ENCODE measurements at places on chromosomes 11 and 22.

DNA sequence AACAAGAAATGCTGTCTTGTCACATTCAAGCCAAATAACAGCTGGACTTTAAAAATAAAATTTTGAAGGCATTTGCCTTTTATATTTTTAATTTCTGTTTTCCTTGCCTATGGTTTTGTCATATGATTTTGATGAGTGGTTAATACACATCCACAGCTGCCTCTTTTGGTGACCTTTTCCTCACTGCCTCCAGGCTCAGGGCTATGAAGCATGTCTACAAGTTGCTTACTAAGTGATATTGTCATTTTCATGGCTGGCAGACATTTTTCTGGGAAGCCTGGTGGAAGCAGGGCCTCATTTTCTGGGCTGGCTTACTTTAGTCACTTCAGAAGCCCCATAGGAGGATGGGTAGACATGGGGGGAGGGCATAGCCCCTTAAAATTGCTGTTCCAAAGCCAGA, 344.9 kb downstream of the SOX6 start:
- DNase-seq: no peak

DNA sequence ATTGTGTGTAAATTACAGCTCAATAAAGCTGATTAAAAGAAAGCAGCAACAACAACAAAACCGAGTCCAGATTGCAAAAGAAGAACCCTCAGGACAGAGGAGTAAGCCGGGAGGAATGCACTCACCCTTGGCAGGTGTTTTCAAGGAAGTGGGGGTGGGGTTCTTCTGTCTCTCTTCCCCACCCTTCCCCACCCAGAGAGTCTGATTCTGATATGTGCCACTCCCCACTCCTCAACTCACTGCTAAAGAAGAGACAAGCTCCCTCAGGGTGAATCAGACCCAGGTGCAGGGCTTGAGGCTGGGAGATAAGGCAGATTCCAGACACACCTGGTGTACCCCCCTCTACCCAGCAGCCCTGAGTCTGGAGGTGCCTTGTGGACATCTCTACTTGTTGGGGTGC, 38.4 kb upstream of the PHF21A start:
- DNase-seq: no peak

- no peak for DNase-seq
These were observed 49.0 kb downstream of the RPUSD4 start for GRCh38 chr11:126162306-126163030.

DNA sequence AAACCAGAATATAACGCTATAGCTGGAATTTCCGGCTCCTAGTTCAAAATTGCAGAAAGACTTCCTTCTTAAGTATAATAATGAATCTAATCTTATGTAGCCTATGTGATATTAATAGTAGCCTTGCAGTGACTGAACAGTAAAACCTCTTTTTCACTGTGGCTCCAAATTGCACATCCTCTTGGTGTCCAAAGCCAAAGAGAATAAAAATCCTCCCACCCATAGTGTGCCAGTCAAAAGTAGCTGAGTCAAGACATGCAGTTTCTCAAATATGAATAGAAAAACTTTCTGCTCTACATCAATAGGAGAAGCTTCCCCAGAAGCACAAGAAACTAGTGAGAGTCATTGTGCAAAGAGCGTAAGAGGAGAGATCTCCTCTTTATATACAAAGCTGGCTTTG, 76.0 kb upstream of the PICALM start:
- no peak for DNase-seq

DNA sequence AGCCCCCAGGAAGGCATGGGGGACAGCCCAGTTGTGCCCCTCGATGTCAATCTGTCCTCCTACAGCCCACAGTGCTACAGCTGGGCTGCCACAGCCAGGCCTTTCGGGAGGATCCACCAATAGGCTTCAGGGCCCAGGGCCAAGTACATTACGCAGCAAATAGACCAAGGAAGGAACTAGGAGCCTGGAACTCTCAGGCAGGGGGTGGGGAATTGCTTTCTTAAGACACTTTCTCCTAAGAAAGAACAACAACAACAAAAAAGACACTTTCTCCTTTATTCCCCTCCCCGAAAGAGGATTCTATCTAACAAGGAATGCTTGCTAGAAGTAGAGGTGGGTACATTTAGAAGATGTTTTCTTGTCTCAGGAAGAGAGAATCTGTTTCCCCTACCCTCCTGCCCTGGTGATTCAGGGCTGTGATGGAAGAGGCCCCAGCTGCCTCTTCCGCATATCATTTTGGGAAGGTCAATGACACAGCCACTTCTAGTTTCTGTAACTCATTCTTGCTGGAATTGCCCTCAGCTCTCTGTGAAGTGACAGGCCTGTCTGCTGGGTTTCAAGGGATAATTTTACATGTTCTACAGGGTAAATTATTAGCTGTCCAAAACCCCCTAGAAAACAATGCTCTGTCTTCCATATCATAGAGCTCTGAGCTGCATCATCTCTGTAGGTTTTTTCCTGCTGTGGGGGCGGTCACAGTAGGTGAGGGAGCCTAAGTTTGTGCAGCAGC, 6.0 kb upstream of the MALAT1 start:
- no peak for DNase-seq

- DNase-seq: no peak
These were observed 65.2 kb upstream of the LMO1 start for GRCh38 chr11:8328848-8329330.

DNA sequence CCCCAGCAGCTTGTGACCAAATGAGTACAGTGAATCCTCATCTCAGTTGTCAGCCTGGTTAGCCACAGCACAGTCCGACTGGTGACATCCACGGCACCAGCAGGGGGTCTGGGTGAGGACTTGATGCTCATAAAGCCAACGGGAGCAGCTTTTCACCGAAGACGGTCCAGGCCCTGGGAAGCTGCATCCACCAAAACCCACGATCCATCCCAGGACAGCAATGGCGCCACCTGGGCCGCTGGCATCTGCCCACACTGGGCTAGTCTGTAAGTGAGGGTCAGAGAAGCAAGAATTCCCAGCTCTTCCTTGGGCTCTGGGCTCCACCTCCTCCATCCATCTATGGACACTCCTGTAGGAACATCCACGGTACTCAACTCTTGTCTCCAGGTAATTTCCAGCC, 25.1 kb upstream of the FXYD6 start:
- no peak for DNase-seq

DNA sequence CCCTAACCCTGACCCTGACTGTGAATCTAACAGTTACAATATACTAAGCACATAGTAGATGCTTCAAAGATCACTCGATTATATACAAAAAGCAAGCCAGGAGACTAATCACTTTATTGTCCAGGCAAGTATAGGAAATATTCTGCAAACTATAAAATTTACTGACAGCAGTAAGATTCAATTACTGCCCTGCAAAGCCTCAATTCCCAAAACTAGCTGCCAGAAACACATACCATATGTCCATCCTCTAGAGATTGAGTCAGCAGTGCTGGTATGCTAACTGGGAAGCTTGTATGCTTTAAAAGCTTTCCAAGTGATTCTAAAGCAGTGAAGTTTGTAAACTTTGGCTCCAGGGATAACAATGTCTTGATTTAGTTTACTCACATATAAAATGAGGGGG, 26.1 kb downstream of the CSTF3 start:
- DNase-seq: no peak

DNA sequence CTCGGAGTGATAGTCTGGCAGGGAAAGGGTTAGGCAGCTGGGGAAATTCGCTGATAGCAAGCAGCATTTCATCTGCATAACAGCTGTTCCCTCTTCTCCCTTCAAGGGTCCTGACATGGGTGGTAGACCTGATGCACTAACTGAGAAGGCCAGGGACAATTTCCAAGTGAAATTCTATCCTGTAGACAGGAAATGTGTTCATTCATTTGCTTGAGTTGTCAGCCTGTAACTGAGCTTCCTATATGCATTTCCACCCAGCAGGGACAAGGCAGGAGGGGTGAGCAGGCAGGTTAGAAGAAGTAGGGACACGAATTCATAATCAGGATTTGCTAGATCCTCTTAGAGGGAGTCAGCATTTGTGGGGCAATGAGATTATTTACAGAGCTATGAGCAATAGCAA, 154.3 kb upstream of the NCAM1 start:
- no peak for DNase-seq

- DNase-seq: no peak
These were observed 118.2 kb upstream of the KIRREL3 start for GRCh38 chr11:127118811-127119210.

DNA sequence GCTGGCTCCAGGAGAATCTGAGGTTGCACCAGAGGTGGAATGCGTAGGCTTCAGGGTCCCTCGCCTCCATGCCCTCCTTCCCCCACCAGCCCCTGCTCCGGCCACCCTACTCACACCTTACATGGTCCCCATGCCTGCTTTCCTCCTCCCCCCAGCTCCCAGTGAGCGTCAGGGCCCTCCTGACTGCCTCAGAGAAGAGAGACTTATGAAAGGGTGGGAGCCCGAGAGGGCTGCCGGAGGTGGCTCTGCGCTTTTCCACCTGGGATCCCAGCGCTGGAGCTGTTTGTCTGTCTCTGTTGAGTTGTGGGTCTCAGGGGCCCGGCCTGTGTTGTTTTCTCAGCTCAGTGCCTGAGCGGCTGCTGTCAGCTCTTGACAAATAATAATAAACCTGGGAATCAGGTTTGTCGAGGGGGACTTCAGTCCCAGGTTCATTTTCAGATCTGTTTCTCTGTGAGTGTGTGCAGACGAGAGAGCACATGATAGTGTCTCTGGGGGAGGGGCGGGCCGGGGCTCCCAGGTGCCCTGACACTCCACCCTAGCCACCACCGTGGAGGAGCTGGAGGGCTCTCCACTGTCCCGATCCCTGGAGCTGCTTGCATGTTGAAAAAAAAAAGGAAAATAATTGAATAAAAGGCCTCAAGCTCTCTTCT, 153.7 kb downstream of the FEZ1 start:
- DNase-seq: no peak

GRCh38 chr11:133952199-133953190, 4.3 kb downstream of the IGSF9B start:
- DNase-seq: no peak
